ENCODE measurements at places on chromosomes 3 and 15. TPM values are rescaled to one million over a fixed set of nuclear protein-coding genes. Genes with fewer than 3 reads are reported as not detected.

DNA sequence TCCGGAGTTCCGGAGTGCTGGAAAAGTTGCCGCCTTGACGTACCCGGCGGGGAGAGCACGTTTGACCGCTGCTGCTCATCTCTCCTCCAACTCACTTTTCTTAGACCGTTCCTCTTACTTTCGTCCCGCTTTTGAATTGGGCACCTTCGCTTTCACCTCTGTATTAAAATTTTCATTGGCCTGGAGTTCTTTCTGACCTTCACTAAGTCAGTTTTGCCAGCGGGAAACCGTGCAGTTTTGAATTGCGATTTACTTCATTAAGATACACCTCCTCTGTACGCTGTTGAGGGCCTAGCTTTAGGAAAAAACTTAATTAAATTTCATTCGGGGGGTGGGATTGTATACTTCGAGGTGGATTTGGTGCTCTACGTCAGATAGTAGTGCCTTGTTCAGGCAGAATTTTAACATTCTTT is 1.3 kb downstream of the GMPS start:
- DNase-seq: no peak

The FSD2 gene
- not detected for total RNA-seq

The NR1I2 gene
- total RNA-seq: 0.69 TPM

- DNase-seq: no peak
Measured at GRCh38 chr15:25347707-25348106, 91.1 kb downstream of the UBE3A start.

GRCh38 chr15:34734303-34734702 is 20.5 kb downstream of the GJD2 start:
- no peak for DNase-seq

The ASB14 gene
- not detected for total RNA-seq

The CMTM8 gene
- total RNA-seq: 9.2 TPM

The XIRP1 gene
- total RNA-seq: not detected

The SSUH2 gene
- total RNA-seq: 0.07 TPM

DNA sequence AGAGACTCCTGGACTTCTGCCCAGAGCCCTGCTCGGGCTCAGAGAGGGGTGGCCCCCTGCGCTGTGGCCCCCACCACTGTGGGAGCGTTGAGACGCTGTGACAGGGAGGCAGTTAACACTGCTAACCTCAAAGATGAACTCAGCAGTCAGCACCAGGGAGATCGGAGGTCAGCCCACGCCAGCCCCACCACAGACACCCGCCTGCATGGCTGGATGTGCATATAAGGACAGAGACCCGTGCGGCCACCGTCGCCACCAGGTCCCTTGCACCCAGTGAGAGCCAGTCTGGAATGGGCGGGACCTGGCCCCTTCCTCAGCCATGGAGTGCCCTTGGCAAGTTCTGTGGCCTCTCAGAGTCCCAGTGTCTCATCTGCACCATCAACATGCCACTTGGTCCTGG is 48.5 kb upstream of the FURIN start:
- no peak for DNase-seq

DNA sequence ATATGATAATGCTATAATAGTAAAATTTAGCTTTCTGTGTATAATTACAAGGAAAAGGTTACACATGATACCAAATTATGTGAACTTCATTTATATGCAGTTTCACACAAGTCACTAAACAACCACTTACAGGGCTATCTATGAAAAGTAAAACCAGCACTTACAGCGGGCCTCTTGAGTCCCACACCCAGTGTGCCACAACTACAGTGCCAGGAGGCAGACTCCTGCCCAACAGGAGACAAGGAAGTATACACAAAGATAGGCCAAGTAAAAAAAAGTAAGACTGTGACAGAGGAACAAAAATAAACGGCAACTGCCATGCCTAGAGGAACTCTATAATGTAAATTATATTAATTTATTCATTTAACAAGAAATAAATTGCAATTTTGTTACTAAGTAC is 53.4 kb upstream of the NEK10 start:
- DNase-seq: no peak

The AGBL1 gene
- not detected for total RNA-seq

The TMC3 gene
- total RNA-seq: not detected

The ARGFX gene
- not detected for total RNA-seq

GRCh38 chr3:69290006-69290405 is 95.9 kb downstream of the FRMD4B start:
- DNase-seq: no peak

The P2RY14 gene
- not detected for total RNA-seq

DNA sequence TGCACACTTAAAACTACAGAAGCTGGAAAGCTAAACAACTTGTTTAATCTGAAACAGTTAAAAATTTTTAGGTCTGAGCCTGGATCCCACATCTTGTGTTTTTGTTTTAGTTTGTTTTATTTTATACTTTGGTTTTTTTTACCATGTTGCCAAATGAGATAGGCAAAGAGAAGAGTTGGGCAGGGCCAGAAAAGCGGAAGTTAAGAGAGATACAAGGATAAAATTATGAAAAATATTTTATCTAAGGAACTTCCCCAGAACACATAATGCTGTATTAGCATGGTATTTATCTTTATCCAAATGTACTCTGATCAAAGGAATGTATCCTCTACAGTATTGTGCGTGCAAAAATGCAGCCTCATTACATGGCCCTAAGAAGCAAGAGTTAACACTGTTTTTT is 50.7 kb downstream of the PROS1 start:
- no peak for DNase-seq

GRCh38 chr15:41928637-41929620 is 35.1 kb upstream of the SPTBN5 start:
- DNase-seq: no peak

The FEZF2 gene
- not detected for total RNA-seq

The IL17RC gene
- 33.2 TPM for total RNA-seq

DNA sequence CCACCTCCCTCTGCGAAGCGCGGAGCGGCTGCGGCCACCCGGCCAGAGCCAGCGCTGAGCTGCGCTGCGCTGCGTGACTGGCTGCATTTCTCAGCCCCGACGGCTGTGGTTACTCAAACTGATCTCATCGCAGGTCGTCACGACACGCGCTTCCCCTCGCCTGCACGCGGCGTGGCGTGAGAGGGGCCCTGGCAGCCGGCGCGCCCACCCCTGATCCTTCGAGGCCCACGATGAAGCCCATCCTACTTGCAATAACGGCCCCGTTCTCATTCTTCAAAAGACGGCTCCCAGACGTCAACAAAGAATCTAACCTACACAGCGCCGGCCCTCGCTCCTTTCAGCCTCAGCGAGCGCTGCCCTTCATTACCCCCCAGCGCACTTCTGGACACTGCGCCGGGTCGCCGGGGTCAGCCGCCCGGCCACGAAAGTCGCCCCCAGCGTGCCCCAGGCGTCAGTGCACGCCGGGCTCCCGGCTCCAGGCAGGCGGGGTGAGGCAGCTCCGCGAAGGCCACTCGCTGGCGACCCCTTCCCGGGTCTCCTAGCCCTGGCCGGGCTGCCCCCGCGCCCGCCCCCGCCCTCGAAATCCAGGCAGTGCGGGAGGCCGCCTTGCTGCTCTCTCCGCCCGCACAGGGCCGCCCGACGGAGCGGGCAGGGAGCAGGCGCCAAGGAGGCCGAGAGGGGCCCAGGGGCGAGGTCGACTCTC is 9.9 kb upstream of the LEKR1 start:
- DNase-seq: no peak

GRCh38 chr3:129184396-129184657 is 631 bp upstream of the CNBP start:
- DNase-seq: no peak

DNA sequence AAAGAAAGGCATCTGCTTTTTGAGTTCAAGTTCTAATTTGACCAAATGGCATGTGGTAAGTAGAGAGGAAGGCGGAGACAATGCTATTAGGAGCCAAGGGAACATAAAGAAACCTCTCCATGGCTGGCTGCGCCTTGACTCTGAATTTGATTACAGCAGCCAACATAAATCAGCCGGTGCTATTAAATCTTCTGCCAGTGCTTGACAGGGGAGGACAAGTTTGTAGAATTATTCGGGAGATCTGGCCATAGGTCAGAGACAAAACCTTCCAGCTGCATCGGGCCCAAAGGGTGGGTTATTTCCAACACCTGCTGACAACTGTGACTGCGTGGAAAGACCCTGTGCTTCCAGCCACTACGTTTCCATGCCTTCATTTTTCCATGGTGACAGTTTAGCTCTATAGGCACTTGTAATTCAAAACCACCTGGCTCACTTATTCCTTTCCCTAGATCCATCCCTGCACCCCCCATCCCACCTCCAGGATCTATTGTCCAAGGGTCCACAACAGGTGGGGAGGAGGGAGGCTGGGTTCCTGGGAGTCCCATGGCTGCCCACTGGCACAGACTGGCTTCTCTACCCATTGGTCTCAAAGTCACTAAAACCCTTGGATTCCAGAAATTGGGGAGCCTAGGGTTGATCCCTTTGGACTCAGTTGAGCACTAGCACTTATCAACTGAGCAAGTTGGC is 15.9 kb downstream of the COLQ start:
- no peak for DNase-seq

The TLR9 gene
- not detected for total RNA-seq

GRCh38 chr3:12195231-12195630 is 36.5 kb upstream of the TIMP4 start:
- DNase-seq: no peak

DNA sequence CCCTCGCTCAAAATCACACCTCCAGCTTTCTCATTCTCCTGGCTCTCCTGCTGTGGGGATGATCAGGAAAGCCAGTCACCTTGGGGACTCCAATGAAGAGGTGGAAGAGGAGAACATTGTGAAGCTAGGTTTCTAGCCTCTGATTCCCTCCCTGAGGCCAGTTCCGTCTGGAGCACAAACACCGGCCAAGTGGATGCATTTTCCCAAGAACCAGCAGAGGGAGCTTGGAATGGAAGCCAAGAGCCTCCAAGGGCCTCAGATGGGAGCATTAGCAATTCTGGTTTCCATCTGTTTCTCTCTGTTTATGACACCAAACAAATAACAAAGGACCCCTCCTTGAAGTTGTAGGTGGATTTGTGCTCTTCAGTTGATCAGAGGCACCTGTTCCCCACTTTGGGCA is 40.6 kb upstream of the NMNAT3 start:
- no peak for DNase-seq

DNA sequence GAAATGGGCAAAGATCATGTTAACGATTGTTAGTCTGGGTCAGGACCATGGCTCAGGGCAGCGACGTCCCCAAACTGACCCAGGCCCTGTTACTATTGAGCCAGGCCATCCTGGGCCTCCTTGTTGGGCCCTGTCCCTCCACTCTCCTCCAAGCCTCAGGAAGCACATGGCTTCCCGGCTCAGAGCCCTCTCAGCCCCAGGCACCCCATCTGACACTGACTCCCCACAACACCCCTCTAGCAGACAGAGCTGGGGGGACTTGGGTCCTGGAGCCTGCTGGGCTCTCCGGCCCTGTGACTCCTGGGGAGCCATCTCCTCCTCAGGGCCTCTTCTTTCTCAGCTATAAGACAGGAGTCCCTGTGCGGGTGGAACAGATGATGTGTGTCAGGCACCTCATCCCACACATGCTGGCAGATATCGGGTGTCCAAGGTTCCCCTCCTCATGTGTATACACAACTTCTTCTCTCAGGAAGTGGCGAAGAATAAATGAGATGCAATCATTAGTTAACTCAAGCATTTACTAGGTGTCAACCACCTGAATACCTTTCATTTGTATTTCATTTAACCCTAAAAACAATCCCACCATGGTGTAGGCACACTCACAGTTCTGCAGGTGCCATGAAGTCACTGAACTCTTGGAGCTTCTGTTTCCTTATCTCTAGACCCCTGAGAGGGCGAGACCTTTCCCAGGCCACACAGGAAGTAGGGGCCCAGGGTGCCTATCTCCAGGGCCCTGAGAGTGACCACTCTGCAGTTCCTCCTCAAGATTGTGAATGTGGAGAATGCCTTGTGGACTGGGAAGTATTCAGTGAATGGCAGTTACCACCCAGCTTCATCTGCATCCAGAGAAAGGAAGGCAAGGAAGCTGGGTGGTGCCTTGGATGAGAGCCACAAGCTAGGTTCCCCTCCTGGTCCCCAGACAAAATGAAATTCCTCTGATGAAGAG is 282.5 kb upstream of the TLE3 start:
- DNase-seq: no peak

GRCh38 chr3:160099834-160100233 is 111.2 kb downstream of the IL12A start:
- no peak for DNase-seq

- no peak for DNase-seq
Measured at GRCh38 chr15:78797951-78798350, 13.3 kb downstream of the ADAMTS7 start.

DNA sequence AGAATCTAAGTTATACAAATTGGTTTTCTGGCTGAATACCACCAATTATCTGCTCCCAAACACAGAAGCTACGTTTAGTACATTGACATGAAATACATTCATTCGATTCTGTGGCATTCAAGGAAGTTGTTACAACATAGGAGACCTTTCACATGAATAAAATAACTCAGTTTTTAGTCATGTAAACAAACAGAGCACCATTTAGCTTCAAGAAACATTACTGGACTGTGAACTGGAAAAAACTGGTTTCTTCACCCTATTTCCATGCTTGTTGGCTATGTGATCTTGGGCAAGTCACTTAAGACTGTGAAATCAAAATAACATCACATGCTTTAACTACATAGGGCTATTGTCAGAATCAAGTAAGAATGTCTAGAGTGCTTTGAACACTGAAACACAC is 46.2 kb downstream of the NRG4 start:
- no peak for DNase-seq

- DNase-seq: no peak
Measured at GRCh38 chr3:77324105-77324504, 284.2 kb downstream of the ROBO2 start.

DNA sequence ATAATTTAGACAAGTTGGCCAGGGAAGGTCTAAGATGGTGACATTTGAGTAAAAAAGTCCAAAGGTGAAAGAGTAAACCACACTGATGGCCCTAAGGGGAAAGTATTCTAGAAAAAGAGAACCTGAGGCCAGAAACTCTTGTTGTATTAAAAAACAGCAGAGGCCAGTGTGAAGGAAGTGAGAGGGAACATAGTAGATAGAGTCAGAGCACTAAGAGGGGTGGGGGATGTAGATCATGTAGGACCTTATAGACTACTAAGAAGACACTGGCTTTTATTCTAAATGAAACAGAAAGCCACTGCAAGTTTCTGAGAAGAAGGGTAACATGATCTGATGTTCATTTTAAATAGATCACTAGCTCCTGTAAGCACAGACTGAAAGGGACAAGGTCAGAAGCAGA is 14.5 kb downstream of the POLQ start:
- DNase-seq: no peak

GRCh38 chr3:102481050-102481449 is 46.2 kb downstream of the ZPLD1 start:
- peak; percentile 46 for DNase-seq

The ADAMTS7 gene
- 10.5 TPM for total RNA-seq

DNA sequence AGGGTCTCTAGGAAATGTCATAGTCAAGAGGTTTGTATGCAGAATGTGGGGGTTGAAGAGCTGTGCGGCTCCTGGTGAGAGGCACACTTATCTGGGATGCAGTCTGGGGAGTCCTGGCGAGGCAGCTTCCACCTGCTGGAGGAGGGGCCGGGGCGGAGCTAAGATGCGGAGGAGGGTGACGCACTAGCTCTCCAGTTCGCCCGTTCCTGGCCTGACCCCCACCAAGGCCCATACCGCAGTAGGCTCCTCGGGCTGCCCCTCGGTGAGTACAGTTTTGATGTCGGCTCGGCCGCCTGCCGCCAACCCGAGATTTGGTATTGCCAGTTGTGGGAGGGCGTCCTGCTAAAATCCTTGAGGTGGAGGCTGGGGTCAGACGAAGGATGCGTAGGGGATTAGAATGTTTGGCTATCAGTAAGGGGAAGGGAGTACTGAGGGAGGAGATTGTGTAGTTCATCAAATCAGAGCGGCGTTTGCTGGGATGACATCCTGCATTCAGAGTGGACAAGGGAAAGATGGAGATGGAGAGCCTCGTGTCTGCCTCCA is at the start of gene SCG5:
Gene SCG5, plus strand, starts transcription at position 194 of the 543 bp plus-strand sequence. CDS start 1,883 bp downstream, outside the sequence.
- no peak for DNase-seq

Data from epithelial cell of proximal tubule (primary cell).